Spinal cord (tissue), 10 donors: ENCODE measurements at places on chromosomes 5 and 9. TPM values are rescaled to one million over a fixed set of nuclear protein-coding genes. Genes with fewer than 3 reads are reported as not detected.
A peak's percentile ranks its signal among the peaks of the same experiment; 100 is the strongest.

Gene PAXX
- 57.5 TPM for total RNA-seq

Gene PKD2L2
- not detected for total RNA-seq

- DNase-seq, result no peak
Measured at GRCh38 chr5:67030289-67031056, 166.1 kb downstream of the CD180 start.

DNA sequence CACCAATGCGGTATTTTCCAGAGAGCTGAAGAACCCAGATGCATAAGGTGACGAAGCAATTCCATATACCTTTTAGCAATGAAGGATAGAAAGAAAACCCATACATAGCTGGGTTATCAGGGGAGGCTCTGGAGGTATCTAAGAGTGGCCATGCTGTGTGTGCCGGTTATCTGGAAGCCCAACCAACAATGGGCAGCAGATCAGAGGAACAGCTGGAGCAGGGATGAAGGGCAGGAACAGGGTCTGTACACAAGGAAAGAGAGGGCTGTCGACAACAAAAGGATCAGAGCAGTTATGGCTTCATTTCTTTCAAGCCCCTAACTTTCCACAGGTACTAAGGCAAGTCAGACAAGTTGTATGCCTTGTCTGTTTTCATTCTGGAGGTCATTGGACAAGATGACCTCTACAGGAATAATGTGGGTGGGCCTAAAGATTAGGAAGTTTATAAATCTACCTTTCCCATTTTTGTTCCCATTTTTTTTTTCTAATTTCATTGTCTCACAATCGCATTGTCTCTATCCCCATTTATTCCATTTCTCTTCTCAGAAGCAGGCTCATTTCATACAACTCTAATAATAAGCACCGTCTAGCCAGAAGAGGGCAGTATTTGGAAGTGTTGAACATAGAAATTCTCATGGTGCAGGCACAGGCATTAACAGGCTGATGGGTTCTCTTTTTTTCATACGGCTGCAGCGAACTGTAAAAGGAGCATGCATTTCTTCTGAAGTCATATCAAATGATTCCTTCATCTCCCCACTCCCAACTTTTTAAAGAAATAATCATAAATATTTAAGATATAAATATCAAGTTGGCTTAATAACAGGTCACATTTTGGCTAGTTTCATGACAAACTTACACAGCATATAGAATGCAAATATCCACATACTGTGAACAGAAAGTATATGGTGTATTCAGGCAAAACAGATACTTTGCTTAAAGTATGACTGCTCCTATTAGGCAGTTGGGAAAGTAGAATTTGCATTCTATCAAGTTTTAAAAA lies 63.5 kb downstream of the ZNF474 start:
- peak; percentile 90 for DNase-seq

DNA sequence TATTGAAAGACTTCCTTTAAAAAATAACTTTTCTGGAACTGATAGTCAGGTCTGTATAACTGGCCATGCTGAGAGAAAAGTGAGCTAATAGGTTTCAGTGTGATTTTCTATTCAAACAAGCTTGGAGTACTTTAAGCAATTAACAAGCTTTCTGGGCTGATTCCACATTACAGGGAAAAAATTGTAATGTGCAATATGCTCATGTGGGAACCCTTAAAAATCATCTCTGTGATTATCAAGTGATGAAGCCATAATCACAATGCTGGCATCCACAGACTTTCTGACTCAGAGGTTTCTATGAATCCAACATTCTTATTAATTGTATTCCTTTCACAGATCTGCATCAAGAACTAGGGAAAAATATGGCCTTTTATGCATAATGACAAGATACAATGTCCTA lies 212.2 kb upstream of the ACO1 start:
- peak; percentile 10 for DNase-seq

DNA sequence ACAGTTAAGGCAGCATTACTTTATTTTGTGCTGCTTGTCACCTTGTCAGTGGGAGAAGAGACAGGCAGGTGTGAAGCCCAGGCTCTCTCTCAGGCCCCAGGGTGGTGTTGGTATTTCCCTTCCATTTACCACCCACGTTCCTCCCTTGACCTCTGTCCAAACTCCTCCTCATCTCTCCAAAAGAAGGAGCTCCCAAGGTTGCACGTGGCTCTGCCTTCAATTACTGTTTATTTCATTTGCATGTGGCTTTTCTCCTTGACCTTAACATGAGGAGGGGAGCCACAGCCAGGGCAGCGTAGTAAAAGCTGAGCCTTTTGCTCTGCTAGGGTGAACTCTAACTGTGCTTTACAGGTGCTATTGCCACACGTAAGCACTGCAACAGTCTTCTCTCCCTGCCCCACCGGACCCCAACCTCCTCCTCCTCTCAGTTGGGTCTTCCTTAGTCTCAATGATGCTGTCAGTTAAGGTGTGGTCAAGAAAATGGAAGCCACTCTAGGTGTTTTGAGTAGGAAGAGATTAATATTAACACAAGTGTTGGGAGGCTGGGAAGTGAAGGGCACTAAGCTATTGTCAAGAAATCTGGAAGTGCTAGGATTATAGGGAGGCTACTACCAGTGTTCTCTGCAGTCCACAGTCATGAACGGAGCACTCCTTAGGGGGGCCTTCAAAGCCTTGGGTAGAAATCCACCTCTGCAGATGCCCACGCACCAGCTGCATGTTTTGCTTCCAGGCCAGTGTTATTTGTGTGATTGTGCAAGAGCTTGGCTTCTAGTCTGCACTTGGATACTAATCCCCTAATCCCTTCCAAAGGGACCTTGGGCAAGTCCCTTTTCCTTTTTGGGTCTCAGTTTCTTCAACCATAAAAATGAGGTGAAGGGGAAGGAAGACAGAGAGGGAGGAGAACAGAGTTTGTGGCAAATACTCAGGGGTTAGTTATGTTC lies 3.9 kb upstream of the ALDH1B1 start:
- no peak for DNase-seq
